ENCODE measurements at places on chromosomes 3 and 15.

- H3K27ac ChIP-seq: peak overlapping the region; percentile 83
- peaks cover 50% of the 10 kb centered on the region for H3K4me1 ChIP-seq
- H3K36me3 ChIP-seq: peaks cover 15% of the 10 kb centered on the region
- DNase-seq: no peak
Measured at GRCh38 chr15:56241374-56242105, 2.1 kb downstream of the RFX7 start.

- DNase-seq: no peak
- no peak overlapping the region for H3K27ac ChIP-seq
- H3K4me1 ChIP-seq: peaks cover 6% of the 10 kb centered on the region
- H3K4me3 ChIP-seq: no peak overlapping the region
Measured at GRCh38 chr3:126013751-126014156, 44.8 kb downstream of the ROPN1B start.

GRCh38 chr3:66496301-66496700 is 4.5 kb downstream of the LRIG1 start:
- H3K27ac ChIP-seq: no peak overlapping the region
- no peak for DNase-seq
- H3K4me1 ChIP-seq: peaks cover 86% of the 10 kb centered on the region

DNA sequence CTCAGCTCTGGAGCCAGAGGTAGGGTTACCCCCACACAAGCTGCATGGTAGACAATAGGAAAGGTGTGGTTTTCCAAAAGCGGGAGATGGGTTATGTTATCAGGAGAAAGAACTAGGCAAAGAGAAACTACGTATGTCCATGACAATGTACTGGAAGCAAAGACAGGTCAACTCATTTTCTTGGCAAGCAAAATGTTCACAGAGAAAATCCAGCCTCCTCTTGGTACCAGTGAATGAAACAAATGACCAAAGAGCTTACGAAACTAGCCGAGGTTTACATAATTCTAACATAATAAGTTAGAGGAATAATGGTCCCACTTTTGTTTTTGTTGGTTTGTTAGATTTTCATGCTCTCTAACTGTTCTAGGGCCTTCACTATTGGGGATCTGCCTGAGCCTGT is 338.1 kb upstream of the TGFBR2 start:
- DNase-seq: no peak
- no peak overlapping the region for H3K27ac ChIP-seq
- H3K36me3 ChIP-seq: peaks cover 3% of the 10 kb centered on the region
- H3K4me3 ChIP-seq: no peak overlapping the region

DNA sequence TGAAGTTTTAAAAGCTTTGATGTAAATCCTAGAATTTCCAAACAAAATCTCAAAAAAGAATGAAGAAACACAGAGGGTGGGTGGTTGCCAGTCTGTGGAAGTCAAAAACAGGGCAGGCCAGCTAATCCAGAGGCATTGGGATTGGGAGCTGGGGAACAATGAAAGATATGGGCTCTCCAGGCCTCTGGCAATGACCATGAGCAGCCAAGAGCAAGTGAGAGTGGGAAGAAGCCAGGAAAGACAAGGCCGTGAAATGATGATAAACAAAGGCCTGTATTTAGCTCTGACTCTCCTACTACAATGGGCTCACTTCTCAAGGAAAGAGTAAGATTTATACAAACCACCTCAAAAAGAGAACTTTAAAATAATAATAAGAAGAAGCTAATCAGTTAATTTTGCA is 248.5 kb downstream of the ZMAT3 start:
- no peak for DNase-seq
- H3K36me3 ChIP-seq: peaks cover 1% of the 10 kb centered on the region
- H3K4me1 ChIP-seq: no peaks in the 10 kb centered on the region
- no peak overlapping the region for H3K4me3 ChIP-seq
- peaks cover 11% of the 10 kb centered on the region for H3K27me3 ChIP-seq
- no peak overlapping the region for H3K27ac ChIP-seq

GRCh38 chr3:188342991-188343732 is 189.2 kb downstream of the LPP start:
- DNase-seq: no peak

GRCh38 chr3:188047536-188047935 is 106.4 kb upstream of the LPP start:
- H3K4me3 ChIP-seq: no peak overlapping the region
- H3K27ac ChIP-seq: no peak overlapping the region
- H3K27me3 ChIP-seq: no peaks in the 10 kb centered on the region
- H3K4me1 ChIP-seq: peaks cover 15% of the 10 kb centered on the region
- peaks cover 2% of the 10 kb centered on the region for H3K36me3 ChIP-seq

GRCh38 chr3:143443851-143444331 is 324.3 kb downstream of the CHST2 start:
- peaks cover 8% of the 10 kb centered on the region for H3K36me3 ChIP-seq
- peaks cover 18% of the 10 kb centered on the region for H3K4me1 ChIP-seq
- DNase-seq: no peak
- no peak overlapping the region for H3K4me3 ChIP-seq
- H3K27ac ChIP-seq: no peak overlapping the region

GRCh38 chr3:152084441-152085158 is 184.1 kb upstream of the MBNL1 start:
- no peak overlapping the region for H3K4me3 ChIP-seq
- no peaks in the 10 kb centered on the region for H3K27me3 ChIP-seq
- H3K27ac ChIP-seq: no peak overlapping the region
- DNase-seq: no peak

GRCh38 chr3:81550415-81550814 is 211.0 kb downstream of the GBE1 start:
- peaks cover 2% of the 10 kb centered on the region for H3K36me3 ChIP-seq
- no peaks in the 10 kb centered on the region for H3K4me1 ChIP-seq
- no peak for DNase-seq
- no peak overlapping the region for H3K4me3 ChIP-seq

DNA sequence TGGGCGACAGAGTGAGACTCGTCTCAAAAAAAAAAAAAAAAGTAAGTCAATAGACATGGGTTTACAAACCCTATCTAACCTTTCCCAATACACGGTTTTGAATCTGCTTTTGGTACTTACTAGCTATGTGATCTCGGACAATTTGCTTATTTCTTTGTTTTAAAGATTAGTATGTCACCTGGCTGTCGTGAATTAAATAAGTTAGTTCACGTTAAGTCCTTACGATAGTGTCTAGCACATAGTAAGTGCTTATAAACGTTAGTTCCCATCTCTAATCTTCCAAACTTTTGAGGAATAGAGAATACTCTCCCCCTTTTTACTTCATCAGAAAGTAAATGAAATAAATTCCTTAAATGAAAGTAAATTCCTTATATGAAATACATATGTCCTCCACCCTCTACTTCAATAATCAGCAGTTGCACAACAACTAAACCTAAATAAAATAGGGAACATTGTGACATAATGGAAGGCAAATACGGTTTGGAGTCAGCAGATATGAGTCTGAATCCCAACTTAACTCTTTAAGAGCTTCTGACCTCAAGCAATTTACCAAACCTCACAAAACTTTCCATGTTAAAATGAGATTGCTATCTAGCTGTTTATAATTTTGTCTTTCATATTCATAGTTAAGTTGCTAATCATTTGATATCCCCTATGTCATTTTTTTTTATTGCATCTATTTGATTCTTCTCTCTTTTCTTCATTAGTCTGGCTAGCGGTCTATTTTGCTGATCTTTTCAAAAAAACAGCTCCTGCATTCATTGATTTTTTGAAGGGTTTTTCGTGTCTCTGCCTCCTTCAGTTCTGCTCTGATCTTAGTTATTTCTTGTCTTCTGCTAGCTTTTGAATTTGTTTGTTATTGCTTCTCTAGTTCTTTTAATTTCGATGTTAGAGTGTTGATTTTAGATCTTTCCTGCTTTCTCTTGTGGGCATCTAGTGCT is 134.6 kb downstream of the PEAK1 start:
- no peak for DNase-seq
- no peak overlapping the region for H3K4me3 ChIP-seq
- H3K36me3 ChIP-seq: peaks cover 2% of the 10 kb centered on the region
- H3K4me1 ChIP-seq: no peaks in the 10 kb centered on the region
- H3K27ac ChIP-seq: no peak overlapping the region

DNA sequence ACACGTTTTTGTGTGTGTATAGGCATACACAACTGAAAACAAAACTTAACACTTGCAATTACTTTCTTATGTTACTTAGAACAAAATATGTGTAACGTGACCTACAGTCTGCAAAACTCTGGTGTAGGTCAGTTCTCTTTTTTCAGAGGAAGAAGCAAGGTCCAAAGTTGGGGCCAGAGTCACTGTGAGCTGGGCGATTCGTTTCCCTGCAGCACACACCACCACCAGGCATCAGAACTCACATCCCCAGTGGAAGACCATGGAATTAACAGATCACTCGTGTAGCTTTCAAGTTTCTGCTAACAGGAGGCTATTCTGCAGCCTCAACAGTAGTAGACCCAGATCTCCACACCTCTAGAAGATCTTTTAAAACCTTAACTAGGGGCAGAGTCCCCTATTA is 25.8 kb downstream of the ANP32A start:
- peak overlapping the region; percentile 75 for H3K27ac ChIP-seq
- no peak for DNase-seq
- peaks cover 88% of the 10 kb centered on the region for H3K4me1 ChIP-seq
- H3K27me3 ChIP-seq: no peaks in the 10 kb centered on the region
- H3K4me3 ChIP-seq: peak overlapping the region; percentile 66
- peaks cover 2% of the 10 kb centered on the region for H3K36me3 ChIP-seq

DNA sequence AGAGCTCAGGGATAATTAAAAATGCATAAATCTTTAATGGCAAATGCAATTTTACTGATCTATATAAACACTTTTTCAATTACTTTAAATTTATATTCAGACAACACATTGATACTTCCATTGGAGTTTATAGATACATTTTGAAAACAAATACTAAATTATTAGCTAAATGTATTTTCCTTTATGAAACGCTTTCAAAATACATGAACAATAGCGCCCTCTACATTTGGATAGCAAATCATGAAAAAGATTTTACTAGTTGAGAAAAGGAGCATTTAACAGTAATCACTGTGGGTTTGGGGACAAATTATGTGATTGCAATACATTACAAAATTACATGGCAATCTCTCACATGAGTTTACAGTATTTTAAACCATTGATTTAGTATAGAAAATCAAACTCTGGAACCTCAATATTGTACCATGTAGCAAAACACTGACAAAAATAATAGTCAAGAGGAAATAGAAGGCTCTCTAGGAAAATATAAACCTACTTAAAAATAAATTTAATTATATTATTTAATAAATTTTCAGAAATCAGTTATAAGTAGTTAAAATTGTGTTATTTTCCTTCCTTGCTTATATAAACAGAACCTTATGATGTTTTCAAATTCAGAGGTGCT is 207.9 kb downstream of the ZIC1 start:
- no peak overlapping the region for H3K4me3 ChIP-seq
- H3K27me3 ChIP-seq: no peaks in the 10 kb centered on the region

- no peak overlapping the region for H3K27ac ChIP-seq
- H3K27me3 ChIP-seq: peaks cover 41% of the 10 kb centered on the region
- no peaks in the 10 kb centered on the region for H3K4me1 ChIP-seq
- DNase-seq: no peak
- no peak overlapping the region for H3K4me3 ChIP-seq
- H3K36me3 ChIP-seq: no peaks in the 10 kb centered on the region
Measured at GRCh38 chr15:48641416-48641815, 4.1 kb downstream of the FBN1 start.

DNA sequence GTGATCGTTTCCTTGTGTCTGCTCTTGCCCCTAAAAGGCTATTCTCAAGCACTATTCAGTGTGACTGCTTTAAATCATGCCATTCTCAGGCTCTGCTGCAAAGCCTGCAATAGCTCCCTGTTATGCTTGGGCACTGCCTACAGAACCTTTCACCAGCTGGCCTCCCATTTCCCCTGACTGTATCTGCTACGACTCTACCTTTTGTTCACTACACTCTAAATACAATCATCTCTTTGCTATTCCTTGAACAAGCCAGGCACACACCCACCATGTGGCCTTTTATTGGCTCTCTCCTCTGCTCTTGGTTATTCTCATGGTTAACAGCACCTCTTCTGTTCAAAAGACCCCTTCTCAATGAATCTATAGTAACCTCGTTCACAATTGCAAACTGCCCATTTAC is 29.6 kb upstream of the FNDC3B start:
- DNase-seq: no peak
- no peak overlapping the region for H3K4me3 ChIP-seq
- H3K36me3 ChIP-seq: peaks cover 2% of the 10 kb centered on the region
- no peaks in the 10 kb centered on the region for H3K27me3 ChIP-seq

DNA sequence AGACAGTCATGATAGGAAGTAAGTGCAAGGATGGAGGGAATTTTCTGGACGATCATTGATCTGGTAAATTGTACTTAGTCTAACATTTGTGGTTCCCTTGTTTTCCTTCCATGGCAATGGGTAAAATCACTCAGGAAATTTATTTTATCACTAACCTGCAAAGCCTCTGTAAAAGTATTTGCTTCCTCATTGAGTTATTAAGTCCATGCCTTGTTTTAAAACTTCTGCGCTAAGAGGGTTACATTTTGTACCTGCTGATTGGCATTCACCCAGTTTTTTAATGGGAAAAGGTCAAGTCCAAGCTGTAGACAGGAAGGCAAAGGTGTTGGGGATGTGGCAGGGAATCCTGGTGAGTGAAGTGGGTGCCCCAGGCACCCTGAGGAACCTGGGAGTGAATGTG is 146.2 kb upstream of the NR2F2 start:
- no peak overlapping the region for H3K27ac ChIP-seq
- no peak overlapping the region for H3K4me3 ChIP-seq
- no peaks in the 10 kb centered on the region for H3K4me1 ChIP-seq
- peaks cover 29% of the 10 kb centered on the region for H3K27me3 ChIP-seq
- no peak for DNase-seq

DNA sequence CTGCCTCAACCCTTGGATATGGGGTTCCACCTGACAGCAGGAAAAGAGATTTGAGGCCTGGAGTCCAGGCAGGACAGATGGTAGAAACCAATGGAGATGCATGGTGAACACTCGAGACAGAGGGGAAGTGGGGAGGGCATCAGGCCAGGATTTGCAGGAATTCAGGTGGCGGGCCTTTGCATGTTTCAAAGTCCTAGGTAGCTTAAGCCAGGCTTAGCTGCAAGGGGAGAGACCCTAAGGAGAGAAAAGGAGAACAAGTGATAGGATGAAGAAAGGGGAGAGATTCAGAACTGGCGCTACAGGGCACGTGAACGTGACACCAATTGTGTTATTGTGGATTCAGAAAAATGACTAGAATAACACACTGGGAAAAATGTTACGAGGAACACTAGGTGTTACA is 182.6 kb downstream of the PDZRN3 start:
- H3K4me3 ChIP-seq: no peak overlapping the region
- no peak for DNase-seq
- no peaks in the 10 kb centered on the region for H3K4me1 ChIP-seq

GRCh38 chr15:77568014-77568972 is 64.4 kb downstream of the LINGO1 start:
- H3K4me3 ChIP-seq: no peak overlapping the region
- no peak overlapping the region for H3K27ac ChIP-seq
- H3K36me3 ChIP-seq: no peaks in the 10 kb centered on the region
- peaks cover 43% of the 10 kb centered on the region for H3K27me3 ChIP-seq

DNA sequence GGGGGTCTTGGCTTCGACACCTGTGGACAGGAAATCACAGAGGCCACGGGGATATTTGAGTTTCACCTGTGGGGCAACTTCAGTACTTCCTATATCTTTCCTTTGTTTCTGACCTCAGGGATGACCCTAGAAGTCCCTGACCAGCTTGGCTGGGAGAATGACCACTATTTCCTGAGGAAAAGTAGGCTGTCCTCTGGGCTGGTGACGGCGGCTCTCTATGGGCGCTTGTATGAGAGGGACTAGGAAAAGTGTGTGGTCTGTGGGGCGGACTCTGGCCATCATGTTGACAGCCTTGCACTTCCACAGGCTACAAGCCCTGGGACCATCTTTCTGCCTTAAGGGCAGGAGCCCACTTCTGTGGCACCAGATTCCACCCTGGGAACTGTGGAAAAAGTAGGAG is 43.7 kb downstream of the BTD start:
- peaks cover 6% of the 10 kb centered on the region for H3K36me3 ChIP-seq
- H3K27me3 ChIP-seq: peaks cover 11% of the 10 kb centered on the region
- peaks cover 47% of the 10 kb centered on the region for H3K4me1 ChIP-seq
- no peak for DNase-seq
- H3K4me3 ChIP-seq: no peak overlapping the region
